ENCODE measurements at places on chromosomes 1 and 21.

DNA sequence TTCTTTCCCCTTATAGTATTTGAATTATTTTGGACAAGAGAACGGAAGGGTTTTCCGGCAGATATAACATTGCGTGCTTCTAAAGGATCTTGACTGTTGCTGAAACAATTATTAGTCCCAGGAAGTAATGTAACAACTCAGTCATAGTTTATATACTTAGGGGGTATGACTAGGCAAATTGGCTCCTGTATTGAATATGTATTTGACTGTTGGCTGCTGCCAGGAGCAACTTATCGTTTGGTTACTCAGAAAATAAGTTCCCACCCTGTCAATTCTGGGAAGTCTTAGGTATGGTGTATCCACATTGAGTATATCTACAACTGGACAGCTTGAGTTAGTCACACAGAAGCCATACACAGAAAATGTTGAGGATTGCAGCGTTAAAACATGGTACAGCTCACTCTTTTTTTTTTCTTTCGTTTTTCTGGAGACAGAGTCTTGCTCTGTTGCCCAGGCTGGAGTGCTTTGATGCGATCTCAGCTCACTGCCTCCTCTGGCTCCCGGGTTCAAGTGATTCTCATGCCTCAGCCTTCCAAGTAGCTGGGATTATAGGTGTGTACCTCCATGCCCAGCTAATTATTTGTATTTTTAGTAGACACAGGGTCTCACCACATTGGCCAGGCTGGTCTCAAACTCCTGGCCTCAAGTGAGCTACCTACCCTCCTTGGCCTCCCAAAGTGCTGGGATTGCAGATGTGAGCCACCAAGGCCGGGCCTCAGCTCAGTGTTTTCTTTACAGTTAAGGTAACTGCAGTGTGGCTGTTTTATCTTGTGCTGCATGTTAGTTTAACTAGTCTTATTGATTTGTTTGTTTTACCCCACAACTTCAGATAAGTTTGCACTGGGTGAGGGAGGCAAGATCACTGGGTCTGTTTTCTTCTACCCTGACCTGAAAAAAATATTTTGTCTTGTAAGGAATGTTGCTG lies 10.2 kb downstream of the SMAP2 start:
- no peak for DNase-seq

DNA sequence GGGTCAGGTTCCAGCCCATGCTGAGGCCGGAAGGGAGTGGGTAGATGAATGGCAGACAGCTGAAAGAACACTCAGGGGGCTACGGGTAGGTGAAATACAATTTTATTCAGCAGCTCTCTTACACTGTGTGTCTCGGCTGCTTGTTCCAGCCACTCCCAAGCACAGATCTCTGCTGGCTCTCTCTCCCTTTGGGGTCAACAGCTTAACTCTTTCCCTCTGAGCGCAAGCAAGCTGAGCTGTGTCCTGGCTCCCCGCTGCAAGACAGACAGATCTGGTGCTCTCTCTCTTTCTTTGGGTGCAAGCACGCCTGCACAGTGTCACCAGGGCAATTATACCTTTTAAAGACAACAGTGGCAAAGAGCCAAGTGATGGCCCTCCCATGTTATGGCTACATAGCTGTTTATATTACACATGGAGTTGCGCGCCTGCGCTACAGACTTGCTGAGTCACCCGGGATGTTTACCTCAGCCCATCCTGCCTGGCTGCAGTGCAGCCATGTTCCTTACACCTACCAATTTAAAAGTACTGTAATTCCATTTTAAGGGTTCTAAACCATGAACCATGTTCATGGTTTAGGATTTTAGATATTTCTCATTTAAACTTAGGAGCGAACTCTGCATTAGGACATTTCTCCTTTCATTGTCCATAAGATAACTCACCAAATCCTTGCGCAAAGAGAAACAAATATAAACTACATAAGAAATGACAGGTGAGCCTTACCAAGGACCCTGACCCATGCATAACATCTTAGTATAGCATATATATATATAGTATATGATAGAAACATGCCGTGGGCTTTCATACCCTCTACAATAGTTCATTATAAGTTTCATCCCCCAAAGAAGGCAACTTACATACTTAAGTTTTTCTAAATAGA lies 396.5 kb downstream of the SMYD3 start:
- DNase-seq = no peak

- no peak for DNase-seq
Measured at GRCh38 chr1:40823345-40823744, 38.8 kb downstream of the CITED4 start.

DNA sequence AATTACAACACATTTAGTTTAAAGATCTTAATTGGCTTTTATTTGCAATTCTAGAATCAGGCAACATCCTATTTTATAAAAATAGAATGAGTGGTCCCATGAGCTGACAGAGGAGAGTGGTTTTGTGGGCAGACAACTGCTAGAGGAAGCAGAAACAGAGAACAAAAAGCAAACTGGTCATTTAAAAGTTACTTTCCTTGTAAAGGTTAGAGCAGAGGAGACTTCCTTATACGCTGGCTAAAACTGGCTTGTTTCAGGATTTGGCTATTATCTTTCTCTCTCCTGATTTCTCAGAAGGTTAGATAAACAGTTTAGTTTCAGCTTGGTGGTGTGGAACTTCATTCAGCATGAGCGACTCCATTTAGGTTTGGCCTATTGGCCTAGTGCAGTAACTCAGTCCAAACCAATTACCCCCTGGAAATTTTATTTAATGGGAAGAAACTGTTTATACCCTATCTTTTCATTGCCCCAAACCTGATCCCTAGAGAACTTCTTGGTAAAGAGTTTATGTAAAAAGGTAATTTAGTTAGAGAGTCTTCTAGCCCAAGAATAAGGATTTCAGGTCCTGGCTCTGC lies 32.2 kb upstream of the IL20 start:
- no peak for DNase-seq

DNA sequence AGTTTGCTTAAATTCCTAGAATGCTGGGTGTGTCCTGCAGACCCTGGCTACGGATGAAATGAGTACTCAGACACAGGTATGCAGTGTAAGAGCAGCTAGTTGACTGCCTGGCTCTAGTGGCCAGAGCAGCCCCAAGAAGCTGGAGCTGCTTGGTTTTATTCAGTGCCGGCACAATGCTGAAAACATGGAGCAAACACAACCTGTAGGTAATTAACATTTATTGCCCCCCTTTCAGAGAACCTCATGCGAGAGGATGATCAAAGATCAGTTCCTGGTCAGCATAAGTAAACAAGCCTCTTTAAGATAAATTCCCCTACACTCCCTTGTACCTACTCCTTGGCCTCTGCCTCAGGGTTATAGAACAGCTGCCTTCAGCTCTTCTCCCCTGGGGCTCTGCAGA lies 43.2 kb downstream of the MRPS6 start:
- no peak for DNase-seq

- DNase-seq = no peak
Measured at GRCh38 chr1:99282536-99282935, 18.2 kb downstream of the PLPPR4 start.

- no peak for DNase-seq
Measured at GRCh38 chr1:201344206-201345080, 33.0 kb downstream of the TNNT2 start.

GRCh38 chr1:57279909-57280666 lies 143.8 kb downstream of the DAB1 start:
- no peak for DNase-seq

GRCh38 chr1:225445639-225446594 lies 18.1 kb upstream of the LBR start:
- no peak for DNase-seq

DNA sequence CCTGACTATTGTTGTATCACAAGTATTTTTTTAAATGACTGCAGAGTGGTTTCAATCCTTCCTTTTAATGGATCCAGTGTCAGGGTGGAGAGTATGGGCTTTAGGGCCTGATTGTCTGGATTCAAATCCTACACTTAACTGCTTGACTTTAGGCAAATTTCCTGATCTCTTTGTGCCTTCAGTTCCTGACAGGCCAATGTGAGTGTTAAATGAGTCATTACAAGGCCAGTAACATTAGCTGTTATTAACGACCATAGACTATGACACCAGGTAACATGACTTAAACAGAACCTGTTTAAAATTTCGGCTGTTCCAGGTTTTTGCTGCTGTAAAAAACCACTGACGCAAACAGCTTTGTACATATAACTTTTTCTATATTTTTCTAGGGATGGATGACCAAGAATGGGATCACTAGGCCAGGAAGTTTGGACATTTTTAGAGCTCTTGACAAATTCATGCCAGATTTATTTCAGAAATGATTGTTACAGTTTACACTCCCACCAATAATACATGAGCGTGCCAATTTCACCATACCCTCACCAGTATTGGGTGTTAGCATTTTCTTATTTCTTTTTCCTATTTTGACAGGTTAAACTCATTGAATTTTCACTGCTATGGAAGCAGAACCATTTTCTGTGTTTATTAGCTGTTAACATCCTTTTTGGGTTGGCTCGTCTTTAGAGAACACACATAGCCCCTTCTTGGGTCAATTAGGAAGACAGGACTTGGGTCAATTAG lies 11.3 kb downstream of the ZNF362 start:
- DNase-seq = no peak

GRCh38 chr1:208445758-208446203 lies 201.6 kb upstream of the PLXNA2 start:
- no peak for DNase-seq

DNA sequence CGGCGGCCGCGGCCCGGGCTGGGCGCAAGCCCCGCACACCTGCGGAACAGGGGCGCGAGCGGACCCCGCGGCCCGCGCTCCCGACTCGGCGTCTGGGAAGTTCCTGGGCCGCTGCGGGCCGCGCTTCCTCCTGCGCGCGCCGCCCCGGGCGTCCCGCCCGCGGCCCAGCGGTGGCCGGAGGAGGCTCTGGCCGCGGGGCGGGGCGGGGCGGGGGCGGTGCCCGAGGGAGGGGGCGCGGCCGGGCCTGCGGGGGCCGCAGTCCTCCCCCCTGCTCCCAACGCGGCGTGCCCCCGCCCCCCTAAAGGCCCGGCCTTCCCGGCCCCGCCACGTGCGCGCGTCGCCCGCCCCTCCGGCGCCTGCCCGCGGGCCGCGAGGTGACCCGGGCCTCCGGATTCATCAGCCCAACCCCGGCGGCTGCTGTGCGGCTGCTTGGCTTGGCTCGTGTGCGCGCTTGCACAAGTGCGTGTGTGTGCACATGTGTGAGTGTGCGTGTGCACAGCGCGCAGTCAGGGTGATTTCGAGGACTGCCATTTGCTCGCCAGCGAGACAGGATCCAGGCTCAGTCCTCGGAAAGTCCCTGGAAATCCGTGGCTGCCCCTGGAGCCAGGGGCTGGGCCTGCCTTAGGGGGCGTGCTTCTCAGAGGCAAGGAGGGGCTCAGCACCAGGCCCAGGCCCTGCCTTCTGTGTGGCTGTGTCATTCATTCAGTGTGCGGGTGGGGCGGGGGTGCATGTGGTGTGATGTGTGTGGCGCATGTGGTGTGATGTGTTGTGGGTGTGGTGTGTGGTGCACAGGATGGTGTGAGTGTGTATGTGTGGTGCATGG lies at the start of gene C2CD2:
Gene C2CD2 (minus strand): TSS at position 188 of the 823 bp plus-strand sequence. CDS start 370 bp downstream, outside the sequence.
- no peak for DNase-seq

DNA sequence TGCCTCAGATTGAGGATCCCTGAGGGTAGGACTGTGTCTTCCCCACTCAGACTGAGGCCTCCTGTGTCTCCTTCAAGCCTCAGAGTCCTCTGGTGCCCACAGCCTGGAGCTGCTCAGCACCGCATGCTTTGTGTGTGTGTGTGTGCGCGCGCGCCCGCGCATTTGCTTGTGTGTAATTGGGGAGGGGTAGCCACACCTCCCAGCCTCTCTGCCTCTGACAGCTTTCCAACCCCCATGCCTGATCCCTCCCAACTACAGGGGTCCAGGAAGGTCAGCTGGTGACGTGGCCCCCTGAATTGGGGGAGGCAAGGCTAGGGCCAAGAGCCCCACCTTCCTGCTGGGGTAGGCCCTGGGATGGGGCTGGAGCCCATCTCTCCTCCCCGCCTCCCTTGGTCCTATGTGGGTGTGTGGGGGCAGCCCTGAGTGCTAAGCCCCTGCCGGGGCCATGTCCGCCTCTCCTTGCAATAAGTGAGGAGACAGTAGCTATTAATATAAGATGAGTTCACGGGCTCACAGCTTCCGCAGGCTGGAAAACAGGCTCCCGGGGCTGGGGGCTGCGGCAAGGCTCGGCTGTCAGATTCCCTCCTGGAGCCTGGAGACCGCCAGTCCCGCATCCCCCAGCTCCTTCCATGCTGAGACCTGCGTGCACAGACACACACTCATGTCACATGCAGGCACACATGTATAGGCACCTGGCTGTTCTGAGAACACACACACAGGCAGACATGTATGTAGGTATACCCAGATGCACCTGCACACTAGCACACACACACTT lies 7.0 kb downstream of the GPR3 start:
- no peak for DNase-seq

DNA sequence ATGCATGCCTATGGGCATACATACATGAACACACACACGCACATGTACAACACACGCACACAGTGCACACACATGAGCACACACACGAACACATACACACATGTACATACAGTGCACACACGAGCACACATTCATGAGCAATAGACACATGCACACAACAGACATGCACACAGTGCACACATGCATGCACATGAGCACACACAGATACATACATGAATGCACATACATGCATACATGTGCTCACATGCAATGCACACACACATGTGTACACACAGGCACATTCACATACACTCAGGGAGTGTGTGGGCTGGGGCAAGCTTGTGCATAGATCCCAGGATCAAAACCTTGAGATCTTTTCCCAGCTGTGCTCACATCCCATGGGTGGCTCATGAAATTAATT lies 18.9 kb downstream of the CRYAA start:
- no peak for DNase-seq

GRCh38 chr1:2175055-2175414 lies 19.5 kb downstream of the FAAP20 start:
- no peak for DNase-seq

DNA sequence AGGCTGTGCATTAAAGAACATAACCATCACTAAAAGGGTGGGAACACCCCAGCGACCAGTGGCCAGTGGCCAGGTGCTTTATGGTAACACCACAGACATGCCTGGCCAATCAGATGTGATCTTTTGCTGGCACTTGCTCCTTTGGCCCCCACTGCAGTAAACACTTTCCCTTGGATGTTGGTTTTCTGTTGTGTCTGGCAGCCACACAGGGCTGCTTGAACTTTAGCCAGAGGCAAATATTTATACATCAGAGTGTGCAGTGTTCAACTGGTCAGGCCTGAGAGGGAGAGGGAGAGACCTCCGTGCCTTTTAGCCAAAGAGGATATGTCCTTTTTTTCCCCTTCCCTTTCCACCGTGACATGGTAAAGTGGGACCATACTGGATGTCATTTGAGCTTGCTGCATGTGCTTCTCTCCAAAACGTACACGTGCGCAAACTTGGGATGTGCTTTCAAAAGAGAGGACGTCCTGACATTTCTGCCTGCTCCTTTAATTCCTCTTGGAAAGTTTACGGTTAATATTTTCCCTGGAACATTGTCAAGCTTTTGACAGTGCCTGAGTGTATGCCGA lies 101.2 kb downstream of the NFIA start:
- DNase-seq = no peak

DNA sequence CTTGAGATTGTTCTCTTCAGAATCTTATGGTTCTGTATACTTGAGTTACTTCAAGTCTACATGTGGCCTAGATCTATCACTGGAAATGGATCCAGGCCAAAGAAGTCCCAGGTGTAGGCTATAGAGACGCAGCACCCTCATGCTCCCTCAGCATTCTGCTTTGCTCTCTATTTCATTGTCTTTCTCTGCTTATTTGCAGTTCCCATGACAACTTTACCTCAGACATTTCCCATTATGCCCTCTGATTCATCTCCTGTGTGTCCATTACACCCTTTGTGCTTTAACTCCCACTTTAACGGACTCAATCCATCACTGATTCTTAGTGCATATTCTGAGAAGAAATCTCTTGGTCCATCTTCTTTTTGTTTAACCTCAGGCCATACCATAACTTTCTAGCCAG lies 236.9 kb upstream of the NRIP1 start:
- DNase-seq = no peak

- DNase-seq = no peak
Measured at GRCh38 chr1:66957938-66958337, 33.1 kb downstream of the MIER1 start.
